ENCODE measurements at places on chromosomes 6 and 20. TPM values are rescaled to one million over a fixed set of nuclear protein-coding genes. Genes with fewer than 3 reads are reported as not detected.

FRK gene
- 0.39 TPM for total RNA-seq

TM9SF4 gene
- 34.4 TPM for total RNA-seq

TRIM39 gene
- total RNA-seq: 24.5 TPM

DNA sequence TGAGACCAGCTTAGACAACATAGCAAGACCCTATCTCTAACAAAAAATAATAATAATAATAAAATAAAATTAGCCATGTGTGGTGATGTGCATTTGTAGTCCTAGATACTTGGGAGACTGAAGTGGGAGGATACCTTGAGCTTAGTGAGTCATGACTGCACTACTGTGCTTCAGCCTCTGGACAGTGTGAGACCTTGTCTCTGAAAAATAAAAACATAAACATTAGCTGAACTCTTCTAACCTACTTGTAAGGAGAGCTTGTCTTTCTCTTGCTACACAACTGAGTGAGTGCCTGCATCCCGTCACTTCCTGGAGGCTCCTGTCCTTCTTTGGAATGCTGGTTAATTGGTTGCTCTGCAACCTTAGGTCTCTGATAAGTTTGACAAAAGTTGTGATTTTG, 5.1 kb upstream of the DBNDD2 start:
- DNase-seq: no peak
- H3K27ac ChIP-seq: no peak overlapping the region
- H3K4me3 ChIP-seq: no peak overlapping the region
- peaks cover 21% of the 10 kb centered on the region for H3K4me1 ChIP-seq

DNA sequence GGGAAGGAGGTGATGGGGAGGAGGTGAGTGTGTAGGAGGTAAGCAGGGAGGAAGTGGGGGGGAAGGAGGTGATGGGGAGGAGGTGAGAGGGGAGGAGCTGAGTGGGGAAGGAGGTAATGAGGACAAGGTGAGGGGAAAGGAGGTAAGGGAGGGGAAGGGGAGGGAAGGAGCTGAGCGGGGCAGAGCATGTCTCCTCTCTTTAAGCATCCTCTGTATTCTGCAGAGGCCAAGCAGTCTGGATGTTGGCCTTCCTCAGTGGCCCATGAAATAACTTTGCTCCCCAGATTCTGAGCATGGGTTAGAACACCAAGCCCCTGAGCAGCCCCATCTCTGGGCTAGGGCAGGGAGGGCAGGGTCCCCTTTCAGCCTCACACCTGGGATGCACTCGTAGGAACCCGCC, 84.6 kb downstream of the EDN3 start:
- no peak for DNase-seq
- no peak overlapping the region for H3K4me3 ChIP-seq
- no peaks in the 10 kb centered on the region for H3K36me3 ChIP-seq

DNA sequence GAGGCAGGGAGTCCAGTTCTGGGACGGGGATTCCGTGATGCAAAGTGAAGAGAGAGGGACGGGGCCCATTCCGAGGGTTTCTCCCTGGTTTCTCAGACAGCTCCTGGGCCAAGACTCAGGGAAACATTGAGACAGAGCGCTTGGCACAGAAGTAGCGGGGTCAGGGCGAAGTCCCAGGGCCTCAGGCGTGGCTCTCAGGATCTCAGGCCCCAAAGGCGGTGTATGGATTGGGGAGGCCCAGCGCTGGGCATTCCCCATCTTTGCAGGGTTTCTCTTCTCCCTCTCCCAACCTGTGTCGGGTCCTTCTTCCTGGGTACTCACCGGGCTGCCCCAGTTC, 35.9 kb upstream of the HLA-G start:
- no peaks in the 10 kb centered on the region for H3K27me3 ChIP-seq
- H3K27ac ChIP-seq: peak overlapping the region; percentile 13
- peak overlapping the region; percentile 73 for H3K4me3 ChIP-seq
- H3K36me3 ChIP-seq: no peaks in the 10 kb centered on the region
- peaks cover 6% of the 10 kb centered on the region for H3K4me1 ChIP-seq

- DNase-seq: no peak
- H3K4me3 ChIP-seq: no peak within 1 kb of the TSS
- no peaks in the 10 kb centered on the region for H3K36me3 ChIP-seq
- H3K4me1 ChIP-seq: no peaks in the 10 kb centered on the region
- H3K27me3 ChIP-seq: peaks cover 35% of the 10 kb centered on the region
Measured at GRCh38 chr20:44336725-44337380, at the start of gene R3HDML. TSS of gene R3HDML (plus strand) at chr20:44337043. CDS start at chr20:44337158, 115 bp downstream.

DNA sequence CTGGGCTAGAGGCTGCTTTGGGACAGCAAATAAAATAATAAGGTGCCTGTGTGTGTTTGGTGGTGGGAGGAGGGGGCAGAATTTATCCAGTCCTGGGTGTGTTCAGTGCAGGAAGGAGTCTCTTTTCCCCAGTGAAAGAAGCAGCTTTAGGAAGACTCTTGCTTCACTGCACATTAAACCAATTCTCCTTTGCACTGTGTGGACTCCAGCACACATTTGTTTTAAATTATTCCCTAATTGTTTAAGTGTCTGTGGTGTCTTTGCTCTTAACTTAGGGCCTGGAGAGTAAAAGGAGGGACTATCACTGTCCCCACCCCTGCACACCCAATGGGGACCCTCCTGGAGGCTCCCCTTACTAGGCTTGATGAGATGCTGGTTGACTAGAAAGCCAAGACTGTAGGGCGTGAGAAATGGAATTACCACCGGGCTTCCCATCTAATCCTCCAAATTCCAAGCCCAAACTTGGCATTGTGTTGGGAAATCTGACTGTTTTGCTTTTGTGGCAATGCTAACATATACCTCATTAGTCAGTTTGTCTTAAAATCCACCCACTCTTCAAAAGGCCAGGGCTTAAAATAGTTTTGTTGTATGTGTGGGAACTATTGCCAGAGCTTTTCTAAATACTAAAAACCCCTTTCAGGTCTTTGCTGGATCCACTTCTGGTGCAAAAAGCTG, 13.5 kb upstream of the DAAM2 start:
- H3K36me3 ChIP-seq: no peaks in the 10 kb centered on the region
- H3K27ac ChIP-seq: peak overlapping the region; percentile 63
- no peak overlapping the region for H3K4me3 ChIP-seq
- H3K27me3 ChIP-seq: no peaks in the 10 kb centered on the region
- peaks cover 11% of the 10 kb centered on the region for H3K4me1 ChIP-seq

GRCh38 chr6:167849846-167850459, 23.2 kb downstream of the AFDN start:
- H3K27ac ChIP-seq: no peak overlapping the region
- no peaks in the 10 kb centered on the region for H3K36me3 ChIP-seq
- no peak overlapping the region for H3K4me3 ChIP-seq
- no peaks in the 10 kb centered on the region for H3K27me3 ChIP-seq
- H3K4me1 ChIP-seq: peaks cover 41% of the 10 kb centered on the region

GRCh38 chr6:30074331-30075093, 1.1 kb downstream of the RNF39 start:
- DNase-seq: no peak
- no peaks in the 10 kb centered on the region for H3K36me3 ChIP-seq
- no peaks in the 10 kb centered on the region for H3K27me3 ChIP-seq
- H3K27ac ChIP-seq: no peak overlapping the region

DNA sequence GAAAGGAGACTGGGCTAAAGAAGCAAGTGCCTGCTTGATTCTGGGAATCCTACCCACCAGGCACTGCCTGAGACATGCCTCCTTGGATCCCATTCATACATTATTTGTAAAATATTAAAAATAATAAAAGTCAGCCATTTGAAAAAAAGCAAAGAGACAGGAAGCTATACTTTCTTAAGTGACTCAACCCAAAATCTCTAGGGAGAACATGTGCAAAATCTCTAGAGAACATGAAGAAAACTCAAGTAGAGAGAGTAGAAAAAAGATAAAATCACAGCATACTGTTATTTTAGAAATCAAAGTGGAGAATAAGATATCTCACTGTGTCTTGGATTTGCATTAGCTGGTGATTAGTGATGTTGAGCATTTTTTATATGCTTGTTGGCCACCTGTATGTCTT, 197.2 kb upstream of the GGTLC1 start:
- no peaks in the 10 kb centered on the region for H3K36me3 ChIP-seq
- H3K4me1 ChIP-seq: no peaks in the 10 kb centered on the region
- no peak for DNase-seq
- no peak overlapping the region for H3K27ac ChIP-seq
- no peaks in the 10 kb centered on the region for H3K27me3 ChIP-seq

DNA sequence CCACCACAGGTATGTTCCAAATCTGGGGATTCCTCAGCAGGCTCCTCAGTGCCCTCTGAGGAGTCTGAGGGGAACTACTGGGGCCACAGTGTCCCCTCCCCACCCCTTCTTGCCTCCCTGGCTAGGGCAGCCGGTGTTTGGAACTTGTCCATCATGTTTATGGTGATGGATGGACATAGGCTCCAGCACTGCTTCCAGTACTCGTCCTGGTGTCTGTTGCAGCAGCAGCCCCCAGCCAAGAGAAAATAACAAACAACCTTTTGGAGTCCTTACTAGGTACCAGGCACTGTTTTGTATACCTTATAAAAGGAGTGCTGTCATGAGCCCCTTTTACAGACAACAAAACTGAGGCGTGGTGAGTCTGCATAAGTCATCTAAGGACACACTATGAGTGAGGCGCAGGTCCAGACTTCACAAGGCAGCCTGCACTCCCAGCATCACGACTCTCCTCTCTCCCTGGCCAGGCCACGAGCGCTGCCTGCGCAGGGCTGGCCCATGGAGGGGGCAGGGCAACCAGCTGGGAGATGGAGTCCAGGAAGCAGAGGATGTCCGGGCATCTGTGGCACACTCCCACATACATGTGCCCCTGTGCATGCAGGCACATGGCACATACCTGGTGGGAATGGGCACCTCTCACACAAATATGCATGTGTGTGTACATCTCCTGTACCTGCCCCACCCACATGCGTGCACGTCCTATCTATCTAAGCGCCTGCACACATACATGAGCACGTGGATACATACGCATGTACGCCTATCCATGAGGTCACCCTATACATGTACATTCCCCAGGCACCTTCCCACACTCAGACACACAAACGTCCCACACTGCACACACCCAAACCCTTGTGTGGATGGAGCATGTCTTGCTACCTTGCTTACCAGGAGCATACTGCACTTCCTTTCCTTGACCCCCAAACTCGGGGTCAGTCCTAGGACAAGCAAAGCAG, 152.7 kb downstream of the VEGFA start:
- no peaks in the 10 kb centered on the region for H3K36me3 ChIP-seq
- DNase-seq: no peak
- no peaks in the 10 kb centered on the region for H3K27me3 ChIP-seq
- peaks cover 10% of the 10 kb centered on the region for H3K4me1 ChIP-seq
- no peak overlapping the region for H3K4me3 ChIP-seq

- H3K4me1 ChIP-seq: peaks cover 19% of the 10 kb centered on the region
- peaks cover 37% of the 10 kb centered on the region for H3K27me3 ChIP-seq
- H3K27ac ChIP-seq: peak overlapping the region; percentile 59
- H3K36me3 ChIP-seq: no peaks in the 10 kb centered on the region
- peak; percentile 86 for DNase-seq
- peak overlapping the region; percentile 50 for H3K4me3 ChIP-seq
Measured at GRCh38 chr6:106097411-106098231, 11.5 kb downstream of the PRDM1 start.

GRCh38 chr20:21521596-21522480, 8.0 kb upstream of the NKX2-2 start:
- H3K27me3 ChIP-seq: peaks cover 49% of the 10 kb centered on the region
- H3K4me3 ChIP-seq: peak overlapping the region; percentile 5
- no peak for DNase-seq
- peaks cover 23% of the 10 kb centered on the region for H3K4me1 ChIP-seq
- H3K27ac ChIP-seq: no peak overlapping the region

- H3K4me3 ChIP-seq: no peak overlapping the region
- peaks cover 13% of the 10 kb centered on the region for H3K4me1 ChIP-seq
- no peaks in the 10 kb centered on the region for H3K36me3 ChIP-seq
- H3K27ac ChIP-seq: no peak overlapping the region
Measured at GRCh38 chr6:39050453-39051112, 2.0 kb downstream of the GLP1R start.

GRCh38 chr6:143471822-143472221, 21.2 kb downstream of the PEX3 start:
- no peaks in the 10 kb centered on the region for H3K27me3 ChIP-seq
- H3K27ac ChIP-seq: no peak overlapping the region
- peaks cover 41% of the 10 kb centered on the region for H3K36me3 ChIP-seq
- no peaks in the 10 kb centered on the region for H3K4me1 ChIP-seq
- H3K4me3 ChIP-seq: no peak overlapping the region
